Activated CD8-positive, alpha-beta memory T cell treated with anti-CD3 and anti-CD28 coated beads for 1 hour (primary cell): ENCODE measurements at places on chromosomes 11 and 22.

- DNase-seq: no peak
Observed at GRCh38 chr22:40709752-40710413, 30.6 kb downstream of the MCHR1 start.

DNA sequence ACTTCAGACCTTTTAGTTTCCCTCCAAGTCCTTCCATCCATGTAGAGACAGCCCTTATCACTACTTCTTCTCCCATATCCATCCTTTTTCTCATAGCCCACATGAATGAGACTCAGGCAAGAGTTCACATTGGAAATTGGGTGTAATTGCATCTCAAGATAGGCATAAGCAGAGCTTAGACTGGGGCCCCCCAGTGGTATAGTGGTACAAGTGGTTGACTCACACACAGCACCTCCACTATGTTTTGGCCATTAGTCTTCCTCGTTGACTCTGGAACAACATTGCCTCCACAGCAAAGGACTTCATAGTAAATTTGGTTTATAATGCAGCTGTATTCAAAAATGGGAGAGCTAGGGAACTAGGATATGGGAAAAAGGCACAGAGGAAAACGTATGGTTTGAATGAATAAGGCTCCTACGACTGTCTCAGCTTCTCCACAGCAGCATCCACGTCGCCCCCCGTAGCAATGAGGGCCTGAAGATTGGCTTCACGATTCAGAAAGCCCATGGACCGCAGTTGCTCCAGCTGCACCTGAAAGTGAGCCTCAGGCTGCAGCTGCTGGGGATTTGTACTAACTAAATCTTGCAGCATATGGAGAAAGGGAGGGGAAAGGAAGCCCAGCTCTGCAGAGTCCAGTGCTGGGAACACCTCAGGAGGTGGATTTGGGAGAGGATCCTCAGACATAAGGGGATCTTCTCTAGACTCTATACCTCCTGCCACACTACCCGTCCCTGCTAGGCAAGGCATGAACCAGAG, 2.4 kb downstream of the UBQLN3 start:
- DNase-seq: no peak

GRCh38 chr11:34234086-34234740, 123.6 kb downstream of the ABTB2 start:
- DNase-seq: peak; percentile 39

DNA sequence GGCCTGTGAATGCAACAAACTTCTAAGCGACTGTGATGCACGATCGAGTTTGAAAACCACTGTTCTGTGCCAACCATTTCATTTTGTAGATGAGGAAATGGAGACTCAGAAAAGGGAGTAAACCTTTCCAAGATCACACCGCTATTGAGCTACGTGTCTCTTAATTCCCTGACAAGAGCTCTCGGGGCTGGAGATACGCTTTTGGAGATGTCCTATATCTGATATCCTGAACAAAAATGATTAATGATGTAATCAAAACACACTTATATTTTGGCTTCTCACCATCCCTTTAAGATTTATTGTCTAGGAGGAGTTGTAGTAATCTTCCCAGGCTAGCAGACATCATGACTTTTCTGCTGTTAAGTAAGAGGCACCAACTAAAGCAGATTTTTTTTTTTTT, 1.7 kb upstream of the PARVA start:
- no peak for DNase-seq

GRCh38 chr11:95641495-95641894, 148.1 kb downstream of the FAM76B start:
- DNase-seq: no peak

- no peak for DNase-seq
Observed at GRCh38 chr11:115377882-115378296, 126.3 kb downstream of the CADM1 start.

- no peak for DNase-seq
Observed at GRCh38 chr22:43885319-43885671, 6.5 kb downstream of the PNPLA5 start.

DNA sequence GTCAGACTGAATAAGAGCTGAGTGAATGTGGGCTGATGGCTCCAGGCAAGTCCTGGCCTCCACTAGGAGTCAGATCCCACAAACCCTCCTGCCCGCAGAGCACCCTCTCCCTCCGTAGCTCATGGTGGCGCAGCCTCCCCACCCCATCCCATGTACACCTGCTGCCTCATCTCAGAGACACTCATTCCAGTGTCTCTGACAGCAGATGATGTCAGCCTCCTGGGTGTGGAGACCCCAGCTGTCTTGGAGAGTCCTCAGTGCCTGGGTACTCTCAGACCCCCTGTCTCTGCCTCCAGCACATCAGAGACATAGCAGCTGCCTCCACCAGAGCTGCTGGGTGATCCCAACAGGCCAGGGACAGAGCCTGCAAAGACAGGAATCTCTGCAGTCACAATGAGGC, 9.5 kb downstream of the IGLL5 start:
- DNase-seq: no peak

DNA sequence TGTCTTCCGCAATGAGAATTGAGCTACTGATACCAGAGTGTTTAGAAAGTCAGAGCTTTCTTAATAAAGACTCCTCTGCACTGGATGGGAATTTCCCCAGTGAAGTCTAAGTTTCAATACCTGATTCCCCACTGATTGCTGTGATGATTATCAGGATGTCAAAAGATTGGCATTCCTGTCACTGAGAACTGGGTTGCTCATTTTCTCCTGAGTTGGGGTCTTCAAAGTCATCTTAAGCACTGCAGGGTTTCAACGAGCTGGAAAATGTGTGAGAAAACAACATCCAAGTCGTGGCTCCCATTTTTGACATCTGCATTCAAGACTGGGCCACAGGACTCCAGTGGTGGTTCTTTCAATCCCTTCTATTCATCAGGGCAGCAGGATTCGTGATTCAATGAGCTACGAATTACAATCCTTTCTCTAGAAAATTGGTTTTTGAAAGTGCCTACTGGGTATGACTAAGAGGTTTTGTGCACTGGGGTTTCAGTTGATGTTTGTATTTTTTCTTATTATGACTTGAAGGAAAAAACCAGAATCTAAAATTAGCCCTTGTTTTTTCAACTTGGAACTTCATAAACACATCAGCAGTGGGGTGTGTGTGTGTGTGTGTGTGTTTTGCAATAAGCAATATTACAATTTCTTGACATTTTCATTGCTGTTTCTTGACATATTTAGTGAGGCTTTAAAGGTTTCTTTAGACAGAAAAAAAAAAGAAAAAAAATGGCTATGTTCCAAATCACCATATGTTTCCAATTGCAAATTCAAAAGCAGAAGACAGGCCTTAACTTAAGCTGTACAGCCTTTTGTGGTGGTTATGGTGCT, 233.0 kb downstream of the FAM76B start:
- no peak for DNase-seq

GRCh38 chr11:120208001-120208441, 2.8 kb upstream of the OAF start:
- no peak for DNase-seq

GRCh38 chr11:125250318-125251213, 86.0 kb downstream of the PKNOX2 start:
- no peak for DNase-seq

- DNase-seq: no peak
Observed at GRCh38 chr22:36386900-36387708, 663 bp downstream of the MYH9 start.

DNA sequence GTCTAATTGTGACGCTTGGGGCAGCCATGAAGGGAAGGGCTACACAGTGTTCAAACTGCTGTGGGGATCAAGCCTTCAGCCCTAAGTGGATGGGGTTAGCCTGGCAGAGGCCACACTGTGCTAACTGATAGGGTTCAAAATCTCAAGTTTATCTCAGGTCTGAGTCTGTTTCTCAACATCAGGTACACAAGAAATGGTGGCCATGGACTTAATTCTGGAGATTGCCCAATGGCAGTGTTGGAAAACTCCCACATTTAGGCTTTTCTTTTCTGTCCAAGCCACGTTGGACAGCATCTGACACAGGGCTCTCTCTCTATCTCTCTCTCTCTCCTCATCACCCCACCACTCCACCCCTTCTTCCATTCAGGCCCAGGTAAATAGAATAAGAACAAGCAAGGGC, 10.9 kb upstream of the DGAT2 start:
- no peak for DNase-seq

GRCh38 chr11:58609723-58610122, 12.7 kb upstream of the CNTF start:
- no peak for DNase-seq

- DNase-seq: no peak
Observed at GRCh38 chr11:76156971-76157427, 49.3 kb downstream of the WNT11 start.

DNA sequence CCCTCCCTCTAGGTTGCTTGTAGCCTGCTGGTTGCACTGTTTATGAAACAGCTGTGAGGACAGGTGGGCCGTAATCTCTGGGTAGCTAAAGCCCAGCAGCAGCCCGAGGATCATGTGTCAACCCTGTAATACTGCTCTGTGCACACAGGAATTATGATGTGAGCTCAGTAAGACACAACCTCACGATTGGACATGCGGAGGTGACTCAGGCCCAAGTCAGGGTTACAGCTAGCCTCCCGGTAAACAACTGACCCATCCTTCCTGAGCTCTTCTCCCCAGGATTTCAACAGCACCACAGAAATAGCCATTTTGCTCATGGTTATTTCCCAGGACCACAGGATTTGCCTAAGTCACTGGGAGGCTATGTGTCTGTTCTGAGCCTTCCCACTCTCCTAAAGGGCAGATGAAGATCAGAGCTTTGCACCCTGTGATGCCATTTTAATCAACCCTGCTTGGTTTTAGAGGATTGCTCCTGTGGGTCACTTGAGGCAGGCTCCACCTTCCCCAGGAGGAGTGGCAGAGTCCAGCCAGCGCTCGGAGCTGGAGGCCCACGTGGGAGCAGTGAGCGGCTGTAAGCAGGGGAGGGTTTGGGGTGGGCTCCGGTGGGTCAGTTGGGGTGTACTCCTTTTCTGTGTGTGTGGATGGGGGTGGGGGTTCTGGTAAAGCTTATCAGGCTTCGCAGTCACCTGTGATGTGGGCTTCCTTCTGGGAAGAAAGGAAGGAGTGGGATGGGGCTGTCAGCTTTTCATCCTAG, at the start of gene AMPD3:
AMPD3 (plus strand) TSS at position 387 of the 754 bp plus-strand sequence. CDS start 6,256 bp downstream, outside the sequence.
- DNase-seq: no peak

- no peak for DNase-seq
Observed at GRCh38 chr11:123674297-123674696, 19.9 kb upstream of the SCN3B start.

GRCh38 chr22:41908411-41909309, 6.2 kb downstream of the SHISA8 start:
- DNase-seq: no peak

GRCh38 chr11:82901922-82902485, 468 bp downstream of the DDIAS start:
- no peak for DNase-seq

GRCh38 chr11:116989184-116989583, 109.0 kb downstream of the SIK3 start:
- DNase-seq: no peak

GRCh38 chr22:17035246-17035645, 27.2 kb upstream of the GAB4 start:
- no peak for DNase-seq

GRCh38 chr22:47139013-47139789, 376.8 kb downstream of the TBC1D22A start:
- DNase-seq: no peak

DNA sequence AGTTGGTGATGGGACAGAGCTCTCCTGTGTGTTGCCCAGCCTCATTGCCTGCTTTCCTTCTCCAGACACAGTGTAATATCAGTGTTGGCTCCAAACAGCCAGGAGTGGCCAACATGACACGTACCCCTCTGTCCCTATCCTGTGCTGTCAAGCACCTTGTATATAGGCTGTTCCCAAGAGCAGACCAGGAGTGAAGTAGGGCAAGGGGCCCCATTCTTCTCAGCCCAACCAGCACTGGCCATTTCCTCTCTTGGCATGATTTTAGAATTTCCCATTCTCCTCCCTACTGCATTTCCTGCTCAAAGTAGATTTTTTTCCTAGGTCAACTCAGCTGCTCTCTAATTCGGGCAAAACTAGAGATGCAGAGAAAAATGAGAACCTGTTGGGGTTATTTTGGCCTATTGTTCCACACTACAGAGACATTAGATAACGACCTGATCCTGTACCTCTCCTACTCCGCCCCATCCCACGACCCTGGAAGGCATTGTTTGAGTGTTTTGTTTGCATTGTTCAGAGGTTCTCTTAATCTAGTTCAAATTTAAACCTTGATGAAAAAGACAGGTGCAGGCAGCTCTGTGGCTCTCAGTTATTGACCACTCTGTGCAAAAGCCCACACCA, 95.6 kb downstream of the RASSF10 start:
- no peak for DNase-seq

DNA sequence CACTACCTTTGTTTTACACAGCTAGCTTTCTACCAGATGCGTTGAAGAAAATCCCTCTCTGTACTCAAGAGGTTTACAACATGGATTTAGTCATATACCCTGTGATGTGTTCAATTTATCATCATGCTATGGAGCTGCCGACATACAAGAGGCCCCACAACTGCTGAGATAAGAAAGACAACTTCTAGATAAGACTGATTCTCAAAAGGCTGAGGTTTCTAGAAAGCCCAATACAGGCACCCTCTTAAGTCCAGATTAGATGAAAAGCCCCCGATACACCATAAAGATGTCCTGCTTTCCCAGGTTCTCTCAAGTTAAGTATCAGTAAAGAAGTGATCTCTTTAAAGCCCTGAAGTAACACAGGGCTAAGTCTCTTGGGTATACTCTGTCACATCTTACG, 14.3 kb downstream of the MTCH2 start:
- no peak for DNase-seq

GRCh38 chr22:21754523-21754922, 18.9 kb upstream of the YPEL1 start:
- DNase-seq: no peak

DNA sequence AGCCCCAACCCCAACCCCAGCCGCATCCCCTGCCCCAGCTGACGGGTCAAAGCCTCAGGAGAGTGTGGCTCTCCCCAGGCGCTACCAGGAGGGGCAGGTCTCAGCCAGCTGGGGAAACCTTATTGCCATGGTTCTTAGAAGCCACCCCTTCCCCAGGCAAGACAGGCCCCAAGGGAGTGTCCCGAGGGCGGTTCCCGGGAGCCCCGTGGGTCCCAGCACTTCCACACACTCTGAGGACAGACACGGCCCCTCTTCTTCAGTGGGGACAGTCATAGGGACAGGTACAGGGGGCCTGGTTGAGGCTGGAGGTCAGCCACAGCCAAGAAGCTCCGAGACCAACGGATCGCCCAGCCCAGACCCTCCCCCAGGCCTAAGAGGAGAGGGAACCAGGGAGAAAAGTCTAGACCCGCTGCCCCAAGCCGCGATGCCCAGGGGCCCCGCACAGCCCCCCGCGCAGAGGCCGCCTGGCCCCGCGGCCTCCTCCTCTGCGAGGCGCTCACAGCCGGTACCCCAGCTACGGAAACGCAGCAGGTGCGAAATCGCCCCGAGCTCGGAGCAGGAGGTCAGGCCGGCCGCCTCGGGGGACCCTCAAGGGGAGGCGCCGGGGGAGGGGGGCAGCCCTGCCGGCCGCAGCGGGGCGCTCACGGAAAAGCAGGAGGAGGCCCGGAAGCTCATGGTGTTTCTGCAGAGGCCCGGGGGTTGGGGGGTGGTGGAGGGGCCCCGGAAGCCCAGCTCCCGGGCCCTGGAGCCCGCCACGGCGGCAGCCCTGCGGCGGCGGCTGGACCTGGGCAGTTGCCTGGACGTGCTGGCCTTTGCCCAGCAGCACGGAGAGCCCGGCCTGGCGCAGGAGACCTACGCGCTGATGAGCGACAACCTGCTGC, 2.6 kb downstream of the KLHDC7B start:
- DNase-seq: no peak

GRCh38 chr22:50443197-50443596, 31.6 kb downstream of the SBF1 start:
- no peak for DNase-seq
